ENCODE measurements at places on chromosomes 4 and X.
A peak's percentile ranks its signal among the peaks of the same experiment; 100 is the strongest.

DNA sequence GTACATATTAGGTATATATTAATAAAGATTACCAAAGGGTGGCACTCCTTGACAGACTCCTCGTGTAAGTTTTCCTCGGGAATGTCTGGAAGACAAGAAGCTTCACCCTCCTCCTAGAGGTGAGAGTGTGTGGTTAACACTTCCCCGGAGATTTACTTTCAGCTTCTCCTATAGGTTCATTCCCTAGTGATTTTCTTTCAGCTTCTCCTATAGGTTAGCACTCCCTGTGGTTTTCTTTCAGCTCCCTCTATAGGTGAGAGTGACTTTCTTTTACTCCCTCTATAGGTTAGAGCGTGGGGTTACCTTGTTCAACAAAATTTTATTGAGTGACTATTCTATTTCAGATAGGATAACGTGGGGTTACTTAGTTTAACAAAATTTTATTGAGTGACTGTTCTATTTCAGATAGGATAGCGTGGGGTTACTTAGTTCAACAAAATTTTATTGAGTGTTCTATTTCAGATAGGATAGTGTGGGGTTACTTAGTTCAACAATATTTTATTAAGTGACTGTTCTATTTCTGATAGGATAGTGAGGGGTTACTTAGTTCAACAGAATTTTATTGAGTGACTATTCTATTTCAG, 106.0 kb upstream of the PLAC1 start:
- no peak for DNase-seq

- DNase-seq, result no peak
Observed at GRCh38 chr4:8262637-8263322, 6.8 kb upstream of the HTRA3 start.

GRCh38 chr4:172497321-172497720, 671.3 kb upstream of the GALNT7 start:
- DNase-seq, result no peak

- no peak for DNase-seq
Observed at GRCh38 chr4:185881430-185881829, 69.4 kb upstream of the SORBS2 start.

DNA sequence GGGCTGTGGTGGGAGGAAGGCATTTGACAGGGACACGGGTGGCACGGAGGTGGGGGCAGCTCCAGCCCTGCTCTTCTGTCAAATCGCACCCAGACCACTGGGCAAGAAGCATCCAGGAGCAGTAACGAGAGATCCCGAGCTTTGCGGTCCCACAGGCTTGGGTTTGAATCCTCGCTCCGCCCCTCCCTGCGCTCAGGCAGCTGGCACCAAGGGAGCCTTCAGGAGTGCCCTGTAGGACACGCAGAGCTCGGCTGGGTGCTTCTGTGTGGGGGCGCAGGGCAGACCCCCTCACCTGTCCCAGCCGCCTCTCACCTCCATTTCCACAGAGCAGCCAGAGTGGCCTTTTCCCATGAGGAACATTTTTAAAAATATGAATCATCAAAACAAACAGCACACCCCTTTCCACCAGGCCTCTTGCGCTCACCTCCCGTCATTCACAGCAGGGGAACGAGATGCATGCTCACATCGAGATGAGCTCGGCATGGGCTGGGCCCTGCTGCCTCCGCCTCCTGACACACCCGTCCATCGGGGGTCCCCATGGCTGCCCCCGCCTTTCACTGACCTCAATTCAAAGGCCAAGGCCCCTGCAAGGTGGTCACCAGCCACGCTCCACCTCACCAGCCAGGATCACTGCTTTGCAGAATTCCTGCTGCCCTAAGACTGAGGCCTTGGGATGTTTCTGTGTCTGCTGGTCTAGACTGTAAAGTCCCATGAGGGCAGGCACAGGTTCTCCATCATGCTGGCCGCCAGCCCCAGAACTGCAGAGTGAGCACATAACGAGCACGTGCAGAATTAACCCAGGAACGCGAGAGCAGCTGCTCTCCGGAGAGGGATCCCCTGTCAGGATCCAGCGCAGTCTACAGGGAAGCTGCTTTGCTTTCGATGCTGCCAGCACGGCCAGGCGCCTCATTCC, 52.7 kb downstream of the ACOX3 start:
- no peak for DNase-seq

DNA sequence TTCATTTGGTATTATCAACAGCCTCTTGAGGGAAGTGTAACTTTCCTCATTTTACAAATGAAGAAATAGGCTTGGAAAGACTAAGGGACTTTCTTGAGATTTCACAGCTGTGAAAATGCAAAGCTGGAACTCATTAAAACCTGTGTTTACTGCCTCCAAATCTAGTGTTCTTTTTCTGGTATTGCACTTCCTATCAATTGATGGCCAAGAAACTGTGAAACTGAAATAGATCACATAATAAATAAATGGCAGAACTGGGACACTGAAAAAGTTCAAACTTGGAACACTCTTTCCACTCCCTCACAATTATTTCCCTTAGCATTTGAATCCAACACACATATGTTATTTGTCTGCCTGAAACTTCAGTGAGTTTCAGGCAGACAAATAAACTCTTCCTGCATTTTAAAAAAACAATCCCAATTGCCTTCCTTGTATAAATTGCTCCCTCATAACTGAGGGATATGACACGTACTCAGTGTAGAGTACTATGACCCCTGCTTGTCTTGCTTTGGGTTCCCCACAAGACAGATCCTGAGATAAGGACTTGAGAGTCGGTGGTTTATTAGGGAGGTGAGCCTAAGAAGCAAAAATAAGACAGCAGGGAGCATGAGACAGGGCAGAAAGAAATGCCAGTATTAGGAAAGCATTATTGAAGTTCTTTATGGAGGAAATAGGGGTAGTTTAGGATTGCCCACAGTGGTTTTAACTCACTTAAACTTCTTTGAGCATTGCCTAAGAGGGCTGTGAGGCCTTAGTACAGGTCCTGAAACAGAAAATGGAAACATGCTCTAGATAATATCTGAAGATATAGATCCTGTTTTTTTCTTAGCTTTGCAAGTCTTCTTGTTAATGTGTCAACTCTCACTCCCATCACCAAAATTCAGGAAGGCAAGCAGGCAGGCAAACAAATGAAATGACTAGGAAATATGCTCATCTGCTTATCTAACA, 33.9 kb downstream of the RTL3 start:
- no peak for DNase-seq

DNA sequence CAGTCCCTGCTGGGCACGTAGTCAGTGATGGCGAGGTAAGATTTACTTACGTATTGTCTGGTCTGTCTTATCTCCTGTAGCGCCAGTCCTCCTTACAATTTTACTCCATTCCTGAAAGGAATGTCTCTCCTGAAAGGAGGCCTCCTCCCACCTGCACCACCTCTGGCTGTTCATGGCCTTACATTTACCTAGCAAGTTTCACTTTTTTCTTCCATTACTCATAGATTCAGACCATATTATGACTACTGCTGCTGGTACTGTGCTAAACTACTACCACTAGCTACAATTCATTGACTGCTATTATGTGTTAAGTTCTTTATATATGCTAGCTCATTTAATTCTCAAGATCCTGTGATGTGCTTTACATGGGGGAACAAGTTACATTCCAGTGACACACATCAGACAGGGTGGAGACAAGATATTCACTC, 189.9 kb downstream of the BMPR1B start:
- no peak for DNase-seq

DNA sequence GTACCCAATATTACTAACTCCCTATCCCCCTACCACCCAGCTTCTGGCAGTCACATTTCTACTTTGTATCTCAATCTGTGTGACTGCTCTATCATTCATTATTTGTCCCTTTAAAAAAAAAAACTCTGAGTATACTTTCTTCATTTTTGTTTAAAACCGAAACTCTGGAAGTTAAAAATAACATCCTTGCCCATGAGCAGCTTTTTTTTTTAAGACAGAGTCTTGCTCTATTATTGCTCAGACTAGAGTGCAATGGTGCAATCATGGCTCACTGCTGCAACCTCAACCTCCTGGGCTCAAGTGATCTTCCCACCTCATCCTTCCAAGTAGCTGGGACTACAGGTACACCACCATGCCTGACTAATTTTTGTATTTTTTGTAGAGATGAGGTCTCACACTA, 15.8 kb downstream of the UBE2K start:
- DNase-seq, result no peak

- peak; percentile 21 for DNase-seq
Observed at GRCh38 chr4:173333658-173334084, 487 bp downstream of the HMGB2 start.

GRCh38 chr4:189822326-189822725, 118.3 kb upstream of the FRG1 start:
- DNase-seq, result no peak

- no peak for DNase-seq
Observed at GRCh38 chrX:10926404-10926803, 184.7 kb upstream of the HCCS start.

- no peak for DNase-seq
Observed at GRCh38 chr4:164790249-164790648, 36.3 kb downstream of the SMIM31 start.

- DNase-seq, result no peak
Observed at GRCh38 chr4:89069481-89069880, 12.5 kb upstream of the FAM13A start.

GRCh38 chr4:149247164-149247563, 568.5 kb downstream of the IQCM start:
- DNase-seq, result no peak

GRCh38 chr4:25377572-25378436, 741 bp downstream of the ANAPC4 start:
- DNase-seq, result no peak

GRCh38 chr4:147761218-147761883, 29.5 kb downstream of the ARHGAP10 start:
- DNase-seq, result no peak

DNA sequence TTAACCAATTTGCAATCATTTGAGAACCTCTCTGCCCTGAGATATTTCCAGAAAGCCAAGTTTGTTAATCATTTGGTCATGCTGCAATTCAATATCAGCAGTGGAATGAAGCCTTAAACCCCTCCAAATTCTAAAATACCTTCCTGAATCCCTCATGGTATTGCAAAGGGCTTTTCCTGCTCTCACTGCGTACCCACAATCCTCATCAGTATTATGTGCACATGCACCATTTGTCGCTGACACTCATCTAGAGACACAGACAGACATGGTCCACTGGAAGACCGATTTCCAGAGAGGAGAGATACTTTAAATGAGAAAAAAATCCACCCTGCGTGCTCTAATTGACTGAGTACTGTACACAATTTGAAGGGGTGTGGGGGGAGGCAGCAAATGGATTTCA, 104.4 kb downstream of the GPC3 start:
- no peak for DNase-seq

GRCh38 chrX:110026099-110026844, 23.4 kb downstream of the TMEM164 start:
- no peak for DNase-seq

- DNase-seq, result no peak
Observed at GRCh38 chrX:110218591-110218990, 99.3 kb downstream of the AMMECR1 start.

GRCh38 chr4:149645790-149646189, 169.9 kb downstream of the IQCM start:
- DNase-seq, result no peak

All from stimulated activated CD8-positive, alpha-beta memory T cell treated with anti-CD3 and anti-CD28 coated beads, Interleukin-15, amount 100 ng/mL, for 24 hours (primary cell).